Endothelial cell of umbilical vein (primary cell): ENCODE measurements at places on chromosomes 2 and 18. TPM values are rescaled to one million over a fixed set of nuclear protein-coding genes. Genes with fewer than 3 reads are reported as not detected.

M1AP gene
- total RNA-seq: not detected in 2 replicates

MRO gene
- total RNA-seq: not detected in 2 replicates

OTX1 gene
- total RNA-seq: 0.30 TPM in 1 of 2 replicates, not detected in the other

ELOA2 gene
- total RNA-seq: not detected in 2 replicates

CGREF1 gene
- 4.0 and 5.8 TPM in 2 replicates for total RNA-seq

CAPN10 gene
- total RNA-seq: 37.9 and 39.9 TPM in 2 replicates

VPS4B gene
- total RNA-seq: 50.2 and 54.7 TPM in 2 replicates

ASPRV1 gene
- total RNA-seq: 0.15 and 0.48 TPM in 2 replicates

FLACC1 gene
- total RNA-seq: 1.4 TPM in 2 replicates

DOK1 gene
- 12.7 and 14.3 TPM in 2 replicates for total RNA-seq

ANAPC1 gene
- total RNA-seq: 58.3 and 61.5 TPM in 2 replicates

CNGA3 gene
- not detected in 2 replicates for total RNA-seq

SLC16A14 gene
- total RNA-seq: 0.22 and 0.23 TPM in 2 replicates

OTOS gene
- not detected in 2 replicates for total RNA-seq

SDC1 gene
- total RNA-seq: 3.5 and 4.0 TPM in 2 replicates
